ENCODE measurements at places on chromosomes 4 and X.

DNA sequence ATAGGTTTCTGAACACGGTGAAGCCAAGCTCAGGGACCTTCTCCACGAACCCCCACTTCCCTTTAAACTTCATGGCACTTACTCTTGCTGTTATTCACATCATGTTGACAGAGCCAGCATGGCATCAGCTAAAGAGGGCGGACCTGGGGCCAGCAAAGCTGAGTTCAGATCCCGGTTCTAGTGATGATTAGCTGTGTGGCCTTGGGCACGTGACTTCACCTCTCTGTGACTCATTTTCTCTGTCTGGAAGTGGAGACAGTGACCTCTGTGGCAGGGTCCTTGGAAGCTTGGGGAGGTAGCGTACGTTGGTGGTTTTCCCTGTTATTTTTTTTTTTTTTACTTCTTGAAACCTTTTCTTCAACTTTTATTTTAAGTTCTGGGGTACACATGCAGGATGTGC lies 13.4 kb downstream of the EVC start:
- no peak for DNase-seq

GRCh38 chr4:79651456-79651855 lies 243.4 kb upstream of the GK2 start:
- no peak for DNase-seq

DNA sequence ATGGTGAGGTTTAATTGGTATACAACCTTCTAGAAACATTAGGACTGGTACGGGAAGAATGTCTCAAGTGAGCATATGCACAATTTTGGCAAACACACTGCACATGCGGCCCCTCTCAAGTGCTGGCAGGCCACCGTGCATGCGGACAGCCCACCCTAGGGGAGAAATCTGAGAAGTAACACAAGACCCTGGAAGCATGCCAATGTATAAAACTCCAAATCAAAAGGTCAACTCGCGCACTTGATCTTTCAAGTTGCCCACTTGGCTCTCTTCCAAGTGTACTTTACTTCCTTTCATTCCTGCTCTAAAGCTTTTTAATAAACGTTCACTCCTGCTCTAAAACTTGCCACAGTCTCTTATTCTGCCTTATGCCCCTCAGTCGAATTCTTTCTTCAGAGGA lies 488.3 kb downstream of the CFAP47 start:
- DNase-seq, result no peak

GRCh38 chr4:60209588-60209987 lies 990.5 kb upstream of the ADGRL3 start:
- no peak for DNase-seq

DNA sequence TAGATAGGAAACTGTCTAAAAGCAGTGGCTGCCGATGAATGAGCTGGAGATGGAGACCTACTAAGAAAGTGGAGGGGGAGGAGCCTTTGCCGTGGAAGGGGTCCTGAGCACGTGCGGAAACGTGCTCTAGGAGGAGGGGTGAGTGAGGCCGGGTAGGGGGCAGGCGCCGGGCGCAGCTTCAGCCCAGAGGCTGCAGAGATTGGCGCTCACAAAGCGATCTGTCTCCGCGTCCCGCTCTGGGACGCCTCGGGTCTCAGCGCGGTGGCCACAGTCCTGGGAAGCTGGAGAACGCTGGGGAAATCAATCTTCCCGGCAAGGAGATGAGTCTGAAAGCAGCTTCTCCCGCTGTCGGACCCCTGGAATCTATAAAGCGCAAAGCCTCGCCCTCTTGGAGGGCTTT lies 444 bp upstream of the ARHGAP6 start:
- DNase-seq, result peak; percentile 83

DNA sequence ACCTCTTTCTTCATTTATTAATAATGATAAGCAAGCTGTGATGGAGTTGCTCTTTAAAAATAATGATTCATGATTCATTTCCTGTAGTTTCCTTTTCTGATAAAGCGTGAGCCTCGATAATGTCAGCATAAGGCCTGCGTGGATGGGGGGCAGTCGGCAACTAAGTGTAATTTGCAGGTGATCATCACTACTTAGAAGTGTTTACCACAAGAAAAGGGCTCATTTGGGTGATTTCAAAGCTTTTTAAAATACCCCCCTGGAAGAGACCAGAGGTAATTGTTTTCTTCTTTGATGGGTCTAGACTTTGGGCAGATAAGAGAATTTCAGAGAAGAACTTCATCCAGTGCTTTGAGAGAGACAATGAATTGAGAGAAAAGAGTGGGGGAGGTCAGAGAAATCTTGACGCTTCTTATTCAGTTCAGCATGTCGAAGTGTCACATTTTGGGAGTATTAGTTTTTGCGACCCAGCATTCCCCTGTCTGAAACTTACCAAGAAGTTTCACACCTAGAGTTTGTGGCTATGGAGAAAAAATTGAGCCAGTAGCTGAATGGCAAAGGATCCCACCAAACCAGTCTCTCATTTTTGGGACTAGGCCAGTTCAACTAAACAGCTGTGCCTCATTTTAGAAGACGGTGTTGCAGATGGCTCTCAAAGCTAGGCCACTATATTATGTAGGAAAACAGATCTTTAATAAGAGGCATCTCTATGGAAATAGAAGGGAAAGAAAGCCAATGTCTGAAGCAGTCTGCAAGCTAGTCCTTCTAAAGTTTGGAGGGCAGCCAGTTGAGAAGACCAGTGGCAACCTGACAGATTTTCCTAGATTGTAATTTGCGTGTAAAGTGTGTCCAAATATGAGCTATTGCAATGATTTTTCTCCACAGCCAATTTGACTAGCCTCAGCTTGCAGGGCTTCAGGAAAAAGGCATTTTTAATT lies 171.0 kb upstream of the PPP1R2C start:
- DNase-seq, result no peak

DNA sequence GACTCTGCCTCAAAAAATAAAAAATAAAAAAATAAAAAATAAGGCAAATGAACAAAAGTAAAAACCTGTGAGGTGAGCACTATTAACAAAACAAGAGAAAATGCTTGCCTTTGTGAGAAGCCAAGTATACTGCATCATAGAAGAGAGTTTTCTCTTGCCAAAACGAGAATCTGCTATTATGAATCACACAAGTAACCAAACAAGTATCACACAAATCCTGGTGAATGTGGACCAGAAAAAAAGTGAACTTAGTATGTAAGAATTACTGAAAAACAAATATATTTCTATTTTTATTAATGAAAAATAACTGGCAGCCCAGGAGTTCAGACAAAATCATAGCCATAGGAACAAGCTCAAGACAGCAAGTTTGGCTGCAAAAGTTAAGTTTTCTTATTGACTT lies 193.5 kb downstream of the PDGFC start:
- no peak for DNase-seq

- DNase-seq, result no peak
Measured at GRCh38 chr4:116118221-116118620, 967.2 kb downstream of the TRAM1L1 start.

GRCh38 chr4:126572264-126572663 lies 1060.5 kb upstream of the INTU start:
- DNase-seq, result no peak

All from SK-N-DZ (cell line).